Caki2 (cell line): ENCODE measurements at places on chromosomes 5 and 9. TPM values are rescaled to one million over a fixed set of nuclear protein-coding genes. Genes with fewer than 3 reads are reported as not detected.

The SAPCD2 gene
- total RNA-seq = 51.2 and 55.0 TPM in 2 replicates

The PSD2 gene
- not detected in 2 replicates for total RNA-seq

The IFNE gene
- not detected in 2 replicates for total RNA-seq

- no peak for DNase-seq
Measured at GRCh38 chr9:21883642-21884041, 81.2 kb downstream of the MTAP start.

DNA sequence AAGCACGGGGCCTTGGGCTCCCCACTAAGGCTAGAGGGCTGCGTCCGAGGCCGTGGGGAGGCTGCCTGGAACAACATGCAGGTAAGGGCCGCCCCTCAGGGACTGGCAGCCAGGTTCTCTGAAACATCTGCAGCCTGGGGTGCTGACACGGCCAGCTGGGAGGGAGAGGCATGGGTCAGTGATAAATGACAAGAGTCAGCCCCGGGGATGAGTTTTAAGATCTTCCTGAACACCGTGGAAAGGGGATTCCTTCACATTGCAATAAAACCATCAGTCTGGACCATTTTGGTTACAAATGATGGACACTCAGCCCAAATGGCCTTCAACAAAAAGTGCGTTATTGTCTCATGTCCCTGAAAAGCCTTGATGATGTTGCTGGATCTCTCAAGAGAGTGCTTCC, 32.9 kb upstream of the SAP30L start:
- no peak for DNase-seq

DNA sequence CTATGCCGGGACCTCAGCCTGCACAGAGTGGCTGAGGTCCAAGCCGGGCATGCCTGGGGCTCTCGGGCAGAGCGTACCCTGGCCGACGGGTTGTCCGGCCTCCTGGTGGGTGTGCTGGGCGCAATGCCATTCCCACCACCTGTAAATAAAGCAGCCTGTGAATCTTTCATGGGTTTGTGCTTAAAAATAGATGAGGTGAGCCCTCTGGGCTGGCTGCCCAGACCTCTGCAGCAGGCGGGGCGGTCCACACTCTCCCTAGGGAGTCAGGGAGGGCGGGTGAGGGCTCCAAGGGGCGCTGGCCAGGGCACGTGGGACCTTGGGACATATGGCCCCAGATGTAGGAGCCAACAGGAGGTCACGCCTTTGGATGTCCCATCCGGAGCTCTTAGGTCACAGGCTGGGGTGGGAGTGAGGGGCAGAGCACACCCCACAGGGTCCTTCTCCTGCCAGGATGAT, 3.6 kb upstream of the AGPAT2 start:
- DNase-seq = no peak
